ENCODE measurements at places on chromosomes 12 and 14.

- DNase-seq: no peak
Observed at GRCh38 chr14:63692310-63693020, 35.4 kb downstream of the SGPP1 start.

- DNase-seq: no peak
Observed at GRCh38 chr12:74910831-74911230, 298.8 kb downstream of the KCNC2 start.

GRCh38 chr12:67202011-67202677 lies 67.0 kb upstream of the CAND1 start:
- DNase-seq: no peak

- DNase-seq: no peak
Observed at GRCh38 chr12:60043236-60043635, 447.4 kb downstream of the SLC16A7 start.

- DNase-seq: peak; percentile 69
Observed at GRCh38 chr14:74737753-74738325, 24.9 kb downstream of the FCF1 start.

DNA sequence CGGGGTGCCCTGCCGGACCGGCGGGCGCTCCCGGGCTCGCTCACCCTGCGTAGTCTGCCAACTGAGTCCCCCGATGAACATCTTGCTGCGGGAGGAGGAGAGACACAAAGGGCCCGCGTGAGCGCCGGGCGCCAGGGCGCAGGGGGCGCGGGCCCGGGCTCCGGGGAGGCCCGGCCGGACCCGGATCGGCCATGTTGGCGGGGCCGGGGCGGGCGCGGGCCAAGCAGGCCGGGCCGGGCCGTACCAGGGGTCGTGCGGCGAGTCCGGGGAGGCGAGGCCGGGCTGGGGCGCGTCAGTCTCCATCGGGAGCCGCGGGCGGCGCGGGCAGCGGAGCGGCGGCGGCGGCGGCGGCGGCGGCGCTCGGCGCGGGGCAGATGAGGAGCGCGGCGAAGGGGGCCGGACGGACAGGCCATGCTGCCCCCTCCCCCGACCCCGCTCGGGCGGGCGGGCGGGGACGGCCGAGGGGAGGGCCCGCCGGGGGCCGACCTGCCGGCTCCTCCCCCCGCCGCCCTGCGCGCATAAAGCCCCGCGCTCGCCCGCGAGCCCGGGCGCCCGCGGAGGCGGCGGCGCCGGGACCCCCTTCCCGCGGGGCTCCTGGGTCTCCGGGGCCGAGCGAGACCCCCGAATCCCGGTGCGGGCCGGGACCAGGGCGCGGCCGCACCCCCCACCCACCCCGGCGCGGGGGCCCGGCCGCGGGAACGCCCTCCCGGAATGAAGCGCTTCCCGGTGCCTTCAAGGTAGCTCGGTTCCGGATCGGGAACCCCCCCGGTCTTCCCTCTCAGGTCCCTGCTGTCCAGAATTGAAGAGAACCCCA lies at the start of gene MSI1:
Gene MSI1, minus strand, starts transcription at position 376 of the 814 bp plus-strand sequence. Its CDS starts 73 bp downstream, at position 303.
- no peak for DNase-seq

GRCh38 chr12:40632933-40633332 lies 59.3 kb upstream of the CNTN1 start:
- DNase-seq: no peak

DNA sequence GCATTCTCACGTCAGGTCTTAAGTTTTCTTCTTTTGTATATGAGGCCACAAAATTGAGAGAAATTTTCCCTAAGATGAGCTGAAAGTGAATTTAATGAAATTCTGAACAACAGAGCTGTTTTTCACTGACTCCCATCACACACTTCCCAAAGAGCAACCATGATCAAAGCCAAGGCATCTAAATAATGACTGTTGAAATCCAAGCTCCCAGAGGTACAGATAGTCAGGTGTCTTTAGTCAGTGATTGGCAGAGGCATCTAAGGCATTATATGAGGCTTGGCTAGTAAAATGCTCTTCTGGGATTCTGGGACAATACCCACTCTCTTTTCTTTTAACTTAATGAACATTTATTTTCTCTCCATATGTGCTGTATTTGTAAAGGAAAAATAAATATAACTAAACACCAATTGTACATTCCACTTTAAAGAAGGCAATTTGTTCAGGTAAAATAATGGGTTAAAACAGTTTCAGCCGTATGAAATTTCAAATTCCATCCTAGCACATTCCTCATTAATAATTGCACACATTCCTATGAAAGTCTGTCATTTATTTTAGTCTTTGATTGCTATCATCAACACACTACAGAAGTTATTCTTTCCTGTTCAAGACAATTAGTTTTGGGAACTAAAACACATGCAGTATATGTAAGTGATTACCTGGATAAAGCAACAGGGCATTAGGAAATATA lies 871 bp upstream of the SSTR1 start:
- no peak for DNase-seq

- no peak for DNase-seq
Observed at GRCh38 chr14:92759679-92760523, 11.5 kb upstream of the LGMN start.

DNA sequence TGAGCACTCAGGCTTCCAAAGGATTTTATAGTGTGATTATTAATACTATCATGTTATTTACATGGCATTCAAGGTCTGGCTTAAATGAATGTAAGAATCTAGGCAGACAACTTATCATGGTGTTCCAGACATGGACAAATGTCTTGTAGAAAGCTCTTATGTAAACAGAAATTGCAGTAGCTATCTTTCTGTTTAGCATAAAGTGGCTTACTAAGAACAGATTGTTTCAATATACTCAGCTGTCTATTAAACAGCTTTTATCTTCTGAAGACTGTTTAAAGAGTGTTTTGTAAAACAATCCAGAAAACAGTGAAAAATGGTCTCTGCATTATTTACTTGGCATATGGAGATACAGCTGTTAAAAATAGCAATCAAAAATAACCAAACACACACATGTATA lies 1061.8 kb upstream of the SEL1L start:
- DNase-seq: no peak

GRCh38 chr14:73211251-73212040 lies 25.9 kb upstream of the PAPLN start:
- no peak for DNase-seq

DNA sequence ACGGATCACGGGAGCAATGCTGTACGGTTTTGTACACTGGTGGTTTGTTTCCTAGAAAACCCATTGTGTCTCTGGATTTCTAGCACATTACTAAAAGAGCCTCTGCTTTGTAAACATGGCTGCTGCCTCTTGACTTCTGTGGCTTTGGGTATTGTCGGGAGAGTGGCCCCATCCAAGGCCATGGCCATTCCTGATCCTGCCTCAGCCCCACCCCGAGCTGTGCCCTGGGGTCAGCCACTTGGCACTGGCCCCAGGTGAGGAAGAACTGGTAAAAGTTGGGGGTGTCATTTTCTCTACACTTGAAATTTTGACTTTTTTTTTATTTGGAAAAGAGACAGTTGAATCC lies 36.5 kb downstream of the SLC8B1 start:
- no peak for DNase-seq

DNA sequence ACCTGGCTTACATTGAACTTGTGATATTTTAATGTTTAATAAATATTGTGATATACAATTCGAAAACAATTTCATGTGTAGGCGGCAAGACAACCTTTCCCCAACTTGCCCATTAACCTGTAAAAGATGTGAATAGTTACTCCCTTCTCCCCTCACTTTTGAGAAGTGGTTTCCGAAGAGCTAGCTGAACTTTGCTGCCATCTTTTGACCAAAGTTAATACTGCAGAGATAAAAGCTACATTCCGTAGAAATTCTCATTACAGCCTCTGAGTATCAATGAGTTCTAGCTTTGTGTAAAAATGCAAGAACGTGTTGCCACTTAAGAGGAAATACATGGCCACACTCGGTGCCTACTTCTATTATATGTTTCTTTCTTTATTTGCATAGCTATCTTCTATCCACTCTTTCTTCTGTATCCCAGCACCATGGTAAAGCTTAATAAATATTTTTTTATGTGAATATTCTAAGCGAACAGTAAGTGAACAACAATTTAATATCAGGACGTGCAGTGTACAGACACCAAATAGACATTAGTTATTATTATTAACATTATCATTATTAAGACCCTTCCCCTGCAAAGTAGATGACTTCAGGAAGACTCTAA lies 105.1 kb upstream of the TMEM260 start:
- DNase-seq: peak; percentile 5

DNA sequence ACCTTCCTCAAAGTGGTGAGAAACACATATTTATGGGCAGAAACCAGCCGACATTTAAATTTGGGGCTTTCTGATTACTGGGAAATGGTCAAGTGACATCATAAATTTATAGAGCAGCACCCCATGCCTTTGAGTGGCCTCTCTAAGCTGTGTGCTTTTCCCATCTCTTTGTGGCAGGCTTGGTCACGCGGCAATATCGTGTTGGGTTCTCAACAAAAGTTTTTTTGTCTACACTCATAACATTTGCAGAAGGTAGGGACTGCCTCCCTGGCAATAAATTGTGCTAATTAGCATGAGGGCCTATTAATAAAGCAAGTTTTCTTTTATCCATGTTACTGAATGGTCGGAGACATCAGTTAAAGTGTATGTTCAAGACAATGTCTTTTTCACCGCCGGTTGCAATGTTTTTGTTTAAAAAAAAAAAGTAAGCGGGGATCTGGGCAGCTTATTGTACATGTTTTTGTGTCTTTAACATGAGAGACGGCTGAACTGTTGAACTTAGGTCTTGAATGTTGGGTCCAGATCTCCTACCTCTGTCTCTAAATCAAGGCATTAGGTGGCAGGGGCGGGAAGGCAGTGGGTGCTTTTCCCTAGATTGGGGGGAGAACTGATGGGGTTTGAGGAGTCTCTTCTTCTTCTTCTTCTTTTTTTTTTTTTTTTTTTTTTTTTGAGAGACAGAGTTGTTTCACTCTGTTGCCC lies 193.3 kb downstream of the PHETA1 start:
- DNase-seq: no peak

GRCh38 chr14:68575426-68575825 lies 217.4 kb downstream of the ZFP36L1 start:
- no peak for DNase-seq

- peak; percentile 29 for DNase-seq
Observed at GRCh38 chr12:22625762-22626294, 857 bp downstream of the ETNK1 start.

DNA sequence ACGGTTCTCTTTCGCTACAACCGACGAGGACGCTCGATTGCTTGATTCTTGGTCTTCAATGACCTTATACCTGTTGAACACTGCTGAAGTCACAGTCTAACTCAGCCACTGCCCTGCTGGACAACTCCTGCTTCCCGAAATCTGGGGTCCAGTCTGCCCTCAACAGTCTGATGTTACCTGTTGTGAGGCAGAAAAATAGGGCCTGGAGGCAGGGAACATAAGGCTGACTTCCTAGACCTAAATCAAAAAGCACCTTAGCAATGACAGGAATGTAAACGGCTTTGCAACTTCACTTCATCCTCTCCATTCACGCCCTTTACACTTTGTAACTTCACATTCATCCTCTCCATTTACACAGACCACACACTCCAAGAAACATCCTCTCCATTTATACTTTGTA lies 597 bp upstream of the GLTP start:
- no peak for DNase-seq

- DNase-seq: no peak
Observed at GRCh38 chr12:40769846-40770245, 77.6 kb downstream of the CNTN1 start.

- DNase-seq: no peak
Observed at GRCh38 chr12:118033902-118034301, 17.4 kb downstream of the RFC5 start.

GRCh38 chr14:39827901-39828655 lies 395.8 kb upstream of the FBXO33 start:
- DNase-seq: no peak

GRCh38 chr14:62077676-62078261 lies 315.5 kb downstream of the SNAPC1 start:
- DNase-seq: no peak

- DNase-seq: no peak
Observed at GRCh38 chr14:101780887-101781239, 19.4 kb downstream of the PPP2R5C start.

DNA sequence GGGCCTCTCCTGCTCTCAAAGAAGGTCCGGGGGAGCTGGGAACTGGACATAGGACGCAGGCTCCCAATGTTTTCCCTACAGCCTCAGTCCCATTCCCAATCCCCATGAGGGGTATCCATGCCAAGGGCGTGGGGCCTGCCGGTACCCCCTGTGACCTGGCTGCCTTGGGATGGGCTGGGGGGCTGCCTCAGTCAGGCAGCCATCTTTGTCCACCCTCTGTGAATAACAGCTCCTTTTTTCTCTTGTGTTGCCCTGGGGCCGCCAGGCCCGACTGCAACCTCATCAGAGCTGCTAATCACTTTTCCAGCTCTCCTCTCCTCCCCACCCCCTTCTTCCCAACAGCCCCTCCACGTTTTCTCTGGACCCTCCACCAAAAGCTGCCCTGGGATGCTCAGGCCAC lies 11.2 kb downstream of the FIGNL2 start:
- DNase-seq: no peak

DNA sequence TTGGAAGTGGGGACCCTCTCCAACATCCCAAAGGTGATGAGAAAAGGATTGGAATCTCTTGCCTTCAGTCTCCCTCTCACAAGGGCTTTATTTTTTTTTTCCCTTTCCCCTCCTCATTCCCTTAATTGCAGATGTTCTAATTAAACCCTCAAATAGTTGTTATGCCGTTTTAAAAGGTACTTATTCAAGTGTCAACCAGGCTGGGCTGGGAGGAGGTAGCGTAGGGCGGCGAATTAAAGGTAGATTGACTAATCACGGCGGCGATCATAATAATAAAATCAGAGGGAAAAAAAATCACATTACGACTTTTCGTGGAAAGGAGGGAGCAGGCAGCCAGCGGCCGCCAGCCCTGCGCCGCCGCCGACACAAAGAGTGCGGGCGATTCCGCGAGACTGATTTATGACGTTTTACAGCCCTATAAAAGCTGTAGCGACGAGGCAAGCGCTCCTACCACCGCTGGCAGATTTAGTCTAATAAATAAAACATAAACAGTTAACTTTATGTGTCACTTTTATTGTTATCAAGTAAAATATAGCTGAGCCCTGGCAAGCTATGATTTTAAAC lies 1.7 kb upstream of the HOXC4 start:
- no peak for DNase-seq

DNA sequence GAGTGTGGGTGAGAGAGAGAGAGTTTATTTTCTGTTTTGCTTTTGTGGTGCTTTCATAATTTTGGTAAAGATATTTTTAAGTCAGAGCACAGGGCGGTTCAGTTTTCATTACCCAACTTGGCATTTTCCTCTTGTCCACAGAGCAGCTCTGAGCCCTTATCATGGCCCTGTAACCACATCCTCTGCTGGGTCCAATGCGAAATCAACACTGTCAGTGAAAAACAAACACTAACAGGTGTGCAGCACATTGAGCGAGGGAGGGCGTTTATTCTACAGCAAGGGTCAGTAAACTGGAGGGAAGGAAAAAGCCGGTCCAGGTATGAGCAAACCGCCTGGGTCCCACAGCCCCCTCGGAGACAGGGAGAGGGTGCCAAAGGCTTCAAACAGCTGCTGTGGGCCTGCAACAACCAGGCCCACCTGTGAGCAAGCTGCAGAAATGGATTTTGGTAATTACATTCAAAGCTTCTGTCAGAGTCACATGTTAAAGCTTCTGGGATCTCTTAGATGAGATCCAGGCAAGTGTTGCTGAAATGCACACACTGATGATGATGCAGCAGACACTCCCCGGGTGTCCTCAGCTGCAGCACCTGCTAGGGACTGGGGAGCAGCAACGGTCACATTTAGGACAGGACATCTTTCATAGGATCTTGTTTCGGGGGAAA lies 132.7 kb upstream of the DYRK2 start:
- DNase-seq: no peak

All from HS-5 (cell line).